ENCODE measurements at places on chromosomes 16 and 17.

DNA sequence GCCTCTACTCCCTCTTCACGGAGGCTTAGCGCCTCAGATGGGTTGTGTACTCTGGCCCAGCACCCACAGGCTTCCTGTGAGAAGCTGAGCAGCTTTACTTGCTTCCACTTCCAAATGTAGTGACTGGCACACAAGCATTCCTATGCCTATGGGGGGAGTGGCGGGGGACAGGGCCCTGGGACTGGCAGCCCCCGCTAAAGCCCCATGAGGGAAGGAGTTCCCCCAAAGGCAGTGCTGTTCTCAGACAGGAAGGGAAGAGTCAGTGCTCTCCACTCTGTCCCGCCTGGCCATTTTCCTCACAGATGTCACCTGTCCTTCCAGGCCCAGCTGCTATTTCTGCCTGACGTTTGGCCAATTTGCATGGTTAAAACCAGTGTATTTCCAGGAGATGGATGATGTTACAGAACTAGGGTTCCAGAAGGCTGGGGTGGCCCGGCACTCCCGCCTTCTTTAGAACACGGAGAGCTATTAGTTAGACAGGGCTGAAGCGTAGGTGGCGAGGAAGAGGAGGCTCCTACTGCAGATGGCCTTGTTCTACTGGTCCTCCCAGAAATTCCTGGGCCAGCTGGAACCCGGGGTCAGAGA is 83.9 kb upstream of the FBXO47 start:
- DNase-seq = no peak

- no peak for DNase-seq
These were observed 46.0 kb upstream of the ERCC4 start for GRCh38 chr16:13873835-13874438.

DNA sequence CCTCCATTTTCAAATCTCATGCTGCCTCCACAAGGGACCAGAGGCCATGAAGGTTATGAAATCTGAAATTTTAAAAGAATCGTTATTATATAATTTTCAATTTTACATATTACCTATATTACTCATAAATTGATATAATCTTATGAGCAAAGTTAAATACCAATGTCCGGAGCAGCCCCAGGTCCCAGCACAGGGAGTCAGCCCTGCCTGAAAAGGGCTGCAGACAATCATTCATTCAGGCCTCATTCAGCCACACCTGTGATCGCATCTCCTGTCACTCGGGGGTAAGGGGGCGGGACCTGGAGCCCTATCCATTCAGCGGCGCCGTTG is 172.5 kb downstream of the AHSP start:
- DNase-seq = no peak

- DNase-seq = no peak
These were observed 250.5 kb downstream of the CPPED1 start for GRCh38 chr16:12553191-12553590.

DNA sequence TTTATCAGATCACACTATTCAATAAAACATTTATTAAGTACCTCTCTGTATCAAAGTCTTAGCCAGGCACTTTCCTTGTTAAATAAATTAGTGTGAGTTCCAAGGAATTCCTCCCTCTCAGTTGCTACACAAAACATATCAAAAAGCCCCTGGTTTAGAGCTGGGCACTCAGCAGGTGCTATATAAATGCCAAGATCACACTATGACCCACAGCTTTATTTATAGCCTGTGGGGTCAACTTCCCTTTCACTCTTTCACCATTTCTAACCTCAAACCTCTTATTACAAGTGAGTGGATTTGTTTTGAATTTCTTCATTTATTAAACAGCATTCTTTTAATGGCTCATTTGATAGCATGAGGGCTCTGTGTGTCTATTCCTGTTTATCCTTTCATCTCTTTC is 112.6 kb upstream of the MPHOSPH6 start:
- DNase-seq = no peak

GRCh38 chr17:82645516-82645915 is 2.7 kb downstream of the WDR45B start:
- no peak for DNase-seq

DNA sequence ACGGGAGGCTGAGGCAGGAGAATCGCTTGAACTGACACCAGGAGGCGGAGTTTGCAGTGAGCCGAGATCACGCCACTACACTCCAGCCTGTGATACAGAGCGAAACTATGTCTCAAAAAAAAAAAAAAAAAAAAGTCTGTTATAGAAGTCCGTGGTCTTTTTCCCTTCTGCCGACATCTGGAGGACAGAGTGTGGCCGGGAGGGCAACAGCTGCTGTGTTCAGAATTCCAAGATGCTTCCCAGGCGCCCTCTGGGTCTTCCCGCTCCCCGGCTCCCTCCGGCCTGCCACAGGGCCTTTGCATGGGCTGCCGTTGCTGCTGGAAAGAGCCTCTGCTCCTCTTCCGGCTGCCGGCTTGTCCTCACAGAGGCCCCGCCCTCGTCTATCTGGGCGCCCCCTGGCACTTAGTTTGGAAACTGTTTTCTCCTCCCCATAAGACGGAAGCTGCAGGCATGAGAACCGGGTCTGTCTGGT is 2.4 kb upstream of the CACNA1H start:
- DNase-seq = no peak

DNA sequence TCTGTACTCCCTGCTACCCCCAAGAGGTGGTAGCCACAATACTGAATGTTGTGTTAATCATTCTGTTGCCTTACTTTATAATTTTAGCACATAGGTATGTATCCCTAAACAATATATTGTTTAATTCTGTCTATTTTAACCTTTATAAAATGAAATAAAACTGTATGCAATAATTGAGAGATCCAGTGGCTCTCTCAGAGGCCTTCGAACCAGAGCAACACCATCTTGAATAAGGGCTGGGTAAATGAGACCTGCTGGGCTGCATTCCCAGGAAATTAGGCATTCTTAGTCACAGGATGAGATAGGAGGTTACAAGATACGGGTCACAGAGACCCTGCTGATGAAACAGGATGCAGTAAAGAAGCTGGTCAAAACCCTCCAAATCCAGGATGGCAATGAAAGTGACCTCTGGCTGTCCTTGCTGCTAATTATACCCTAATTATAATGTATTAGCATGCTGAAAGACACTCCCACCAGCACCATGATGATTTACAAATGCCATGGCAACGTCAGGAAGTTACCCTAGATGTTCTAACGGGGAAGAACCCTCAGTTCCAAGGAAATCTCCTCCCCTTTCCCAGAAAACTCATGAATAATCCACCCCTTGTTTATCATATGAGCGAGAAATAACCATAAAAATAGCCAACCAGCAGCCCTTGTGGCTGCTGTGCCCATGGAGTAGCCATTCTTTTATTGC is 2.0 kb upstream of the CANT1 start:
- peak; percentile 34 for DNase-seq

- no peak for DNase-seq
These were observed 100.6 kb upstream of the METRNL start for GRCh38 chr17:82978765-82979349.

GRCh38 chr17:60646701-60647100 is 30.9 kb upstream of the BCAS3 start:
- no peak for DNase-seq

DNA sequence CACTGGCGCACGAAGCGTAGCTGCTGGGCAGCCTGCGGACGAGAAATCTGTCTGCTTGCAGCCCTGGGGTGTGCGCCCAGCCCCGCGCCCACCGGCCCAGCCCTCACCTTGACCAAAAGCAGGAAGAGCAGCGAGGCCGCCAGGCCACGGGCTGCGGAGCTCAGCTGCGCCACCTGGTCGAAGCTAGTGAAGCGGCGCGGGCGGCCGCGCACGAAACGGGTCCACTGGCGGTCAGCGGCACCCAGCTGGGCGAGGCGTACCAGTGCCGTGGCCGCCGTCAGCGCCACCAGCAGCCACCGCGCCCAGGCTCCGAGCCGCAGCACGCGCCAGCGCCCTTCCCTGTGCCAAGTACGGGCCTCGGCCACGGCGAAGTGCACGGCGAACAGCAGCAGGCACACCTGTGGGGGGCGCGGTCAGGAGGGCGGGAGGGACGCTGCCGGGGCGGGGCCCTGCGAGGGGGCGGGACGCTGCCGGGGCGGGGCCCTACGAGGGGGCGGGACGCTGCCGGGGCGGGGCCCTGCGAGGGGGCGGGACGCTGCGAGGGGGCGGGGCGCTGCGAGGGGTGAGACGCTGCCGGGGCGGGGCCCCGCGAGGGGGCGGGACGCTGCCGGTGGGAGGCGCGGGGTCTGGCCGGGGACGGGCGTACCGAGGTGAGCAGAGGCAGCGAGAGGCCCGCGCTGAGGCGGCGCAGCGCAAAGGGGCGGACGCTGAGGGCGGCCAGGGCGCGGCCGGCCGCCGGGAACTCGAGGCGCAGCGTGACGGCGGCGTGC is 43.2 kb downstream of the TSC2 start:
- no peak for DNase-seq

DNA sequence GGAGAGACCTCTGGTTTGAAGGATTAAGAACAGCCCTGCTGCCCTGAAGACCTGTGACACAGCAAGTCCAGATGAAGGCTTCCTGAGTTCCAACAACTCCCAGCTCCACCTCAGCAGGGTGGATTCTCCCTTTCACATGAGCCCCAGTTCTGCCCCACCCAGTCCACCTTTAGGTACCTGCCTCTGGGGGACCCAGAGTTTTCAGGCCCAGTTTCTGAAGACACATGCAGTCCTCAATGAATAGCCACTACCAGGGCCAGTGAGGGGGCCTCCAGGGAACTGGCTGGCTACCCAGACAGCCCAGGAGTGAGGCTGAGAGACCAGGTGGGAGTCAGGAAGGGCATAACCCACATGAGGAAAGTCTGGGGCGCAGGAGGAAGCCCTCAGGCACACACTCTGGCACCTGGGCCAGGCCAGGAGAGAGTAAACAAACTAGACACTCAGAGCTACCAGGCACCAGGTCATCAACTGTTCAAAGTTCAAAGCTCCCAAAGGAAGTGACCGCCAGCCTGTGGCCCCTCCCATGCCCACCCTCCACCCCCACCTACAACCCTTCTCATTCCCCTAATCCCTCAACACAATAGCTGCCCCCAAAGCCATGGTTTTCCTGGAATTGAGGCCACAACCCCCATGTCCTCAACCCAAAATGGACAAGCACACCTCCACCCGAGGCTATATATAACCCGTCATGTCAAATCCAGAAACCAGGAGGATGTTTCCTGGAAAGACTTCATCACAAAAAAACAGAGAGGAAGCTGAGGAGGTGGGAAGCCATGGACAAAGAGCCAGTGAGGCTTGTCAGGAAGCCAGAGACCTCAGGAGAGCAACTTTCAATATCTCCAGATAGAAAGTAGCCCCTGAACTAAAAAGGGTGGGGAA is 2.1 kb downstream of the MYO18A start:
- no peak for DNase-seq

GRCh38 chr17:60534613-60535157 is 8.6 kb upstream of the APPBP2 start:
- DNase-seq = no peak

DNA sequence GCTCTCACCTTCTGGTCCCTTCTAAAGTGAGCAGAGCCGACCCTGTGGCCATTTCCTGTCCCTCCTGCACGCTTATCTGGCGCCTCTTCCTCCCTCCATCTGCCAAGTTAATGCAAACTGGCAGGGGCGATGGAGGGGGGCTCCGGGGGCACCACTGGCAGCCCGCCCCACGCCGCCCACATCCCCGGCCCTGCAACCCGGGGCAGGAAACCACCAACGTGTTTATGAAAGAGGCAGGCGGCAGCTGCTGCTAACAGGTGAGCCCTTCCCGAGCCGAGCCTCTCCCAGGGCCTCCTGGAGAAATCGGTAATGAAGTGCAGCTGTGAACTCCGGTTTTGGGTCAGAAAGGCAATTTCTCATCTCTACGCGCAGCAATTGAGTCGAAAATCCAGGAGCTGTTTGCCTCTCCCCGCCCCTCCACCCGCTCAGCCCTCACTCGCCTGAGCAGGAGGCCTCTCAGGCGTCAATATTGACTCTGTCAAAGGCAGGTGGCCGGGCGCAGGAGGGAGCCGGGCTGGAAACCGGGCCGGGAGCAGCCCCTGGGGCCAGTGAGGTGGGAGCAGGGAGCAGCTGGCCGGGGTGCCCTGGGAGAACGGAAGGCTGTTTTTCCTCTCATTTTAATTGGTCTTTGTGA is 164.4 kb upstream of the GSE1 start:
- DNase-seq = no peak

DNA sequence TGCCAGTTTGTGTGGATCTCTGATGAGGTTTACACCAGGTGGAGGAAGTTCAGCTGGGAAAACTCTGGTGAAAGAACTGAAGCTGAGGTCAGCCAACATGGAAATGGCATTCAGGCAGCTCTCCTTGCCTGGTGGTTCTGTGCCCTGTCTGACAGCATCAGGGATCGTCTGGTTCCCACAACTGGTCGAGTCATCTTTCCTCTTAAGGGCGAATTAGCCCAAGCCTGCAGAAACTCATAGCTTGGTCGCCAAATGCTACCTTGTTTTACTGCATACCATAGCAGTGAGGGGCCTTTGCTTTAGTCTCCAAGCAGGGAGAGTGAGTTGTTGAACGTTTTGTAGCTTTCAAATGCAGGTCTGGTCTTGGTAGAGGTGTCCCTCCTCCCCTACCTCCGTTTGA is 7.2 kb downstream of the PLCG2 start:
- DNase-seq = no peak

GRCh38 chr17:40175928-40176753 is 1.1 kb upstream of the RAPGEFL1 start:
- no peak for DNase-seq

DNA sequence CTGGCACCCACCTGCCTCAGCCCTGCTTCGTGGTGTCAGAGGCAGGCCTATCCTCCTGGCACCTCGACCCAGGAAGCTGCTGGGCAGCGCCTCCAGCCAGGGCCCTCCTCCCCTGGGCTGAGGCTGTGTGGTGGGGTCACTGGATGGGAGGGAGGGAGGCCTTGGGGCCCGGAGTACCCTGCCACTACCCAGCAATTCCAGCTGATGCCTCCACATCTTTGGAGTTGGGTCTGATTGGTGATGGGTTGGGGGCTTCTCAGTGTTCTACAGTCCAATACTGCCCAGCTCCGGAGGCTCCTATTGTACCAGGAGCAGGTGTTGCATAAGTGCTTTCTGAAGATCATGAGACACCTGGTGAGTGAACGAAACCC is 48.0 kb downstream of the USP22 start:
- DNase-seq = no peak

DNA sequence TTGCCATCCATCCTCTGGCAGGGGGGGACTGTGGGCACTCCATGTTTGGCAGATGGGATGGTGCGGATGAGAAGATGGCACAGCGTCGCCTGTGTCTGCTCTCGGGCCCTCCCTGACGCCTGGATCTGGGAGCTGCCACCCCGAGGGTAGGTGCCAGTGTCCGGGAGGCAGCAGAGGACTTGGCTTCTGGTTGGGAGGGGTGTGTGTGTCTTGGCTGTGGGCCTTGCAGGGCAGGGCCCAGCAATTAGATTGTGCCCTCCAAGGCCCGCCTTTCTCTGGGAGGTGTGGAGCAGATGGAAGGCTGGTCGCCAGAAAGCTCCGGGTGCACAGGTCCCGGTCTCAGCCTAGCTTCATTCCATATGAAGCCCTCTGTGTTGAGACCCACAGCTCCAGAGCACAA is 1.4 kb downstream of the RAP1GAP2 start:
- DNase-seq = no peak

DNA sequence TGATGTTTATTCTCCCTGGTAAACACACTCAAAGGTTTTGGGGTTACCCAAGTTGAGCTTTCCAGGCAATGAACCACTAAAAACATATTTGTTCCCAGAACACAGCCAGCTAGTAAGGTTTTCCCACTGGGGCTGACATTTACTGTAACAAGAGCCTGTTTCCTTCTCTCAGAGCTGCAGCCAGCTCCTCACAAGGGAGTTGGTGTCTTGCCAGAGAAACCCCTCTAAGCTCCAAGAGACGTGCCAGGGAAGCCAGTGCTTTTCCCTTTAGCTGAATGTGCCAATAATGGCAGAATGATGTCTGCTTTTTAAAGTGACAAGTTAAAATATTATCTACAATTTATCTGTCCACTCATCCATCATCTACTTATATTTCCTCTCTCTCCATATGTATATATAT is 170.8 kb upstream of the RBFOX1 start:
- DNase-seq = no peak
